ENCODE measurements at places on chromosomes 5 and 9.

DNA sequence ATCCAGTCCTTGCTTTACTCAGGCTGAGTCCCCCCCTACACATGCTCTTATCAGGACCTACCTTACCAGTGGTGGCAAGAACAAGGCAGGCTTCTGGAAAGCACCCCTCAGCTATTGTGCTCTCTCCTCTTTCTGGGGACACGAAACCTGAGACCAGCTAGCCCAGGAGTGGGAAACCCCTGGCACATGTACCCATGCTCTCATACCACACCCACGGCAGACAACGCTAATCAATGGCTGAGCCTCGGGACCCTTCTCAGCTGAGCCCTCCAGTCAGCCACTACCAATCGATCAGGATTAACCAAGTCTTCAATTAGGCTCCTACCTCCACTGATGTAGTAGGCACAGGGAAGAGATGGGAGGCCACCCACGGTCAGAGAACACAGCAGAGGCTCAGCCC lies 65.1 kb downstream of the VAV2 start:
- no peaks in the 10 kb centered on the region for H3K27me3 ChIP-seq
- no peaks in the 10 kb centered on the region for H3K36me3 ChIP-seq
- peaks cover 6% of the 10 kb centered on the region for H3K4me1 ChIP-seq
- no peak overlapping the region for H3K27ac ChIP-seq
- no peak for DNase-seq

- H3K4me1 ChIP-seq = no peaks in the 10 kb centered on the region
- no peak for DNase-seq
- H3K27ac ChIP-seq = no peak overlapping the region
- no peaks in the 10 kb centered on the region for H3K36me3 ChIP-seq
Observed at GRCh38 chr9:19998823-19999455, 210.1 kb upstream of the SLC24A2 start.

- no peaks in the 10 kb centered on the region for H3K36me3 ChIP-seq
- H3K4me3 ChIP-seq = no peak overlapping the region
- DNase-seq = no peak
- no peaks in the 10 kb centered on the region for H3K27me3 ChIP-seq
- H3K4me1 ChIP-seq = no peaks in the 10 kb centered on the region
Observed at GRCh38 chr5:114430532-114430931, 68.7 kb downstream of the KCNN2 start.

DNA sequence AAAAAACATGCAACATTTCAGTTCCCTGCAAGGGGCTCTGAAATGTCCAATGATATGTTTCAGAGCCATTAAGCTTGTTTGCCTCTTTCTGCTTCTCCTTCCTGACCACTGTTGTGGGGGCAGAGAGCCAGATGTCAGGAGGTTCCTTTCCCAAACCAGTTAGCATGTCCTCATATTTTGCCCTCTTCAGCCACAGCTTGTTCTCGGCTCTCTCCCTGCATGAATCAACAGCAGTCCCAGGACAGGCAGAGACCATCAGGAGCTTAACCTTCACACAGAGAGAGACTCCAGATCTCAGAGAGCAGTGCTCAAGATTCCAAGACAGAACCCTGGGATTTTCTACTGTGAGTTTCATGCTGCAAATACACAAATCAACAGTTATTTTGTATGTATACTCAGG lies 218.5 kb downstream of the COMMD10 start:
- H3K27ac ChIP-seq = no peak overlapping the region
- DNase-seq = no peak
- H3K27me3 ChIP-seq = no peaks in the 10 kb centered on the region
- no peak overlapping the region for H3K4me3 ChIP-seq

- H3K27me3 ChIP-seq = peaks cover 37% of the 10 kb centered on the region
- no peaks in the 10 kb centered on the region for H3K4me1 ChIP-seq
- DNase-seq = no peak
- H3K4me3 ChIP-seq = no peak overlapping the region
- H3K36me3 ChIP-seq = no peaks in the 10 kb centered on the region
Observed at GRCh38 chr5:168798065-168799023, 219.2 kb upstream of the PANK3 start.

DNA sequence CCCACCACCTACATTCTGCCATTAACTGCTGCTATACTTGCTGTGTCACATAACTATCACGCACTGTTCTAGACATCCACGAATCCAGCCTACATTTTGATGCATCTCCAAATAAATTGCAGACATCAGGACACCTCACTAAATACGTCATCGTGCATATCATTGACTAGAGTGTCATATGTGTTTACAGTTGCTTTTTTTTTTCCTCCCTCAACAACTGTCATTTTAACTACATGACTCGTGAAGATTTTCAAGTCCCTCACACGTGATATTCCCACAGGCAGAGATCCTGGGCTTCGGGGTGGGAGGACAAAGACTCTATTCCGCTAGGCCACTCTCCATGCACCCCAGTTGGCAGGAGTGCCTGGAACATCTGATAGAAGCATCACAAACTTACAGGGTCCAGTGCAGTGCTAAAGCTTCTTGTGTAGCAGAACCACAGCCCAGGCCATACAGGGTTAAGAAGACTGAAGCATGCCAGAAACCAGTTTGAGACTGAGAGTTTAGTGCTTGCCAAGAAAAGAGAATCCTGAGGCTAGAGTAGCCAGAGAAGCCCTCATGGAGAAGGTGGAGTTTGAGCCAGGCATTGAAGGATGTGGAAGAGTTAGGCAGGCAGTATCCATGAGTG lies 1.1 kb downstream of the PCYOX1L start:
- H3K27me3 ChIP-seq = no peaks in the 10 kb centered on the region
- no peak overlapping the region for H3K4me3 ChIP-seq
- peaks cover 32% of the 10 kb centered on the region for H3K4me1 ChIP-seq

DNA sequence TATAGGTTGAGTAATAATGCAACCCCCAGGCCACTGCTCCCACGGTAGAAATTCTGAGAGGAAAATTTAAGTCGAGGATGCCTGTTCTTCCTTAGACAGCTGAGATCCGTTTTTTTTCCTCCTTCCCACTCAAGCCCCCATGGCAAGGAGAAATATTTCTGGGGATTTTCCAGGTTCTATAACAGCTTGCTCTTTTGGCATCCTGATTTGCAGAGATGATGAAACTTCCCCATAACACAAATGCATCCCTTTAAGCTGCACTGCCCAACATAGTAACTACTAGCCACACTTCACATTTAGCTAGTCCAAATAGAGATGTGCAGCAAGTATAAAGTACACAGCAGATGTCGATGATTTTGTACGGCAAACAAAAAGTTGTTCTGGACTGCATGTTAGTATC lies 32.5 kb upstream of the GNA14 start:
- H3K36me3 ChIP-seq = no peaks in the 10 kb centered on the region
- H3K4me3 ChIP-seq = no peak overlapping the region
- H3K27me3 ChIP-seq = no peaks in the 10 kb centered on the region
- H3K27ac ChIP-seq = no peak overlapping the region
- H3K4me1 ChIP-seq = no peaks in the 10 kb centered on the region
- DNase-seq = no peak

DNA sequence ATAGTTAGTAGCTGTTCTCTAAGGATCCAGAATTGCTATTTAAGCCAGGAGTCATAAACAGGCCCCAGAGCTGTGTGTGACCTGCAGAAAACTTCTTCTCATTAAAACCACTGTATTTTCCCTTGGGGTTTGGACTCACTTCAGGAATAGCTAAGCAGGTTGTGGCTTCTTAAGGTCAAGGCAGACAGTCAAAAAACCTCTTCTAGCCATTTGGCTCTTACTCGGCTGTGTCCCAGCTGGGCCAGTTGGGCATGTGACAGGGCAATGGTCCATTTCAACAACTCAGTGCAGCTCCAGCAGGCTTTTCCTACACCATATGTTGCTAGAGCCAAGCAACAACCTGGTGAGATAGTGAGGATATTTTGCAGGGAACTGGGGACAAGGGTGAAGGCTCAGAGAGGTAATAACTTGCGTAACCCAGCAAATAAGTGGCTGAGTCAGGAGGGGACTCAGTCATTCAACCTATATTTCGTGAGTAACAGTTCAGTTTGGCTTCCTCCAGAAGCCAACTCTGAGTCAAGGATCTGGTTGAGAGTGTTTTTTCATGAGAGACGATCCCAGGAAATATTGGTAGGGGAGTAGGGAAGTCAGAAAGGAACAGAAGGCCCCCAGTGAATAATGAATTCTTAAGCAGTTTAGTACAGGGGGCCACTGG lies 115.4 kb upstream of the PPP2R2B start:
- H3K4me3 ChIP-seq = no peak overlapping the region
- DNase-seq = no peak
- H3K36me3 ChIP-seq = no peaks in the 10 kb centered on the region
- no peaks in the 10 kb centered on the region for H3K4me1 ChIP-seq
- no peaks in the 10 kb centered on the region for H3K27me3 ChIP-seq
- H3K27ac ChIP-seq = no peak overlapping the region

All from left lung (tissue), 14 donors.